Peyer's patch (tissue), 4 donors: ENCODE measurements at places on chromosomes 1 and 21. TPM values are rescaled to one million over a fixed set of nuclear protein-coding genes. Genes with fewer than 3 reads are reported as not detected.

DNA sequence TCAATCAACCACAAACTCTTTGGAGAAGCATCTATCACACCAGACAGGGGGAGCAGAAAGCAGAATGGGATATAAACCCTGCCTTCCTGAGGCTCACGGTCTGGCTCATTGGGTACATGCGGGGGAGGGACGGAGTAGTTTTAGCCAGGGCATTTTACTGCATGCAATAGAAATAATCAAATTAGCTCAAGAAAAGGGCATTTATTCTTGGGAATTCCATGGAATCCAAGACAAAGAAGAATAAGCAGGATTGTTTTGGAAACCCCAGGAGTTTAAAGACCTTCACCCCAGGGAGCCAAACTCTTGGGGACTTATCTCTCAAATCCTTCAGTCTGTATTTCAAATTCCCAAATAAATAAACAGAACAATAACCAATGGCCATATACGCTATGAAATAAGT is 5.2 kb upstream of the KAZN start:
- peaks cover 5% of the 10 kb centered on the region for H3K27me3 ChIP-seq
- H3K4me3 ChIP-seq = no peak overlapping the region

DNA sequence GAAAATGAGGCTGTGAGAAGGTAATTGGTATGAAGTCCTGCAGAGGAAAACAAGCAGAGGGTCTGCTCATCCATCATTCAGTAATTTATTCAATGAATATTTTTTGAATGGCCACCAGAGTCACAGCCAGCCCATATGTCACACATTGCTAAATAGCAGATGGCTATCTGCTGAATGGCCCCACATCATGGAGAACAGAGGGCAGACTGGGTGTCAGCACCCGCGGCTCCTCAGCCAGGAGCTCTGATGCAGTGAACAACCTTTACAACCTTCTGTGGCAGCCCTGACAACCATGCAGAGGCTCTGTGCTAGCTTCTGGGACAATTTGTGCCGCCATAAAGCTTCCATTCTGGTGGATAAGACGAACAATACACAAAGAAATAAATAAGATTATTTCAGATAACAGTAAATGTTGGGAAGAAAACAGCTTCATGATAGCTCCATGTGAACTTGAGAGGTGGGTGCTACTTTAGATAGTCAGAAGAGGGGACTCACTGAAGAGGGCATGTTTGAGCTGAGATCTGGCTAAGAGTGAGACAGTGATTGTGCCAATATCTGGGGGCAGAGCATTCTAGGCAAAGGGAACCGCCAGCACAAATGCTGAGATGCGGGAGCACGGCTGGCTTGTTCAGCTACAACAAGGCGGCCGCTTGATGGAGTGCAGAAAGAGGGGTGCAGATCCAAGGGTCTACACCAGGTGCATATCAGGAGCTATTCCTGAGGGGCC is 2.8 kb upstream of the C1orf210 start:
- H3K4me3 ChIP-seq = no peak overlapping the region
- H3K27me3 ChIP-seq = no peaks in the 10 kb centered on the region
- H3K4me1 ChIP-seq = no peaks in the 10 kb centered on the region
- peak; percentile 53 for DNase-seq
- H3K36me3 ChIP-seq = no peaks in the 10 kb centered on the region

Gene FCGR2B
- total RNA-seq = 0.95 TPM

DNA sequence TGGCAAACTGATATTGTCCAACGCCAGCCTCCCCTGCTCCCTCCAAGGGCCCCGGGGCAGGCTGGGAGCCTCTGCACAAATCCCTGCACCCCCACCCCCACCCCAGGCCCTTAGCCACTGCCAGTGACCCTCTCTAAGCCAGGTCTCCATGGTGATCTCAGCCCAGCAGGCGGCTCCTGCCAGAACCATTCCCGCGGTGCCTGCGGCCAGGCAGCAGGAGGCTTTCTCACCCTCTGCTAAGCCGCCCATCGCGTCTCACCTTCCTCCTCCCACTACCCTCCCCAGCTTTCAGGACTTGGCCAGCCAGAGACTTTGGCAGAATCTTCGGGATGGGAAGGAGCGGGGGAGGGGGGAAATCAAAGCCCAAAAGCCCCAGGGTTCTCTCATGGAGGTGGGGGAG is 46.8 kb upstream of the WASF2 start:
- no peaks in the 10 kb centered on the region for H3K27me3 ChIP-seq
- H3K36me3 ChIP-seq = no peaks in the 10 kb centered on the region

DNA sequence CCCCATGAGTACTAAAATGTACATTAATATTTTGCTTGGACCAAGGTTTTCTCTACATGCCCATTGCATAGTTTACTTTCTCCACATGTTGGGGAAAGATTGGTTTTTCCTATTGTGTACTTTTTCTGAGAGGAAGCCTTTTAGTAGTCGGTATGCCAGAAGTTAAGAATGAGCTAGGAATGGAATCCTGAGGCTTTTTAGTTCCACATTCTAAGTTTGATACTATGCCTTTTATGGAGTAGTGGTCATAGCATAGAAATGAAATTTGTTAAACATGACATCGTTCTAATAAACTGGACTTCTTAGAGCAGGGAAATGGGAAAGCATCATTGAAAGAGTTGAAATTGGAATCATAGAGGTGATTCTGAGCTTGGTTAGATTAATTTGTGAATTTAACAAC is 64.3 kb downstream of the BCL9 start:
- H3K4me3 ChIP-seq = no peak overlapping the region
- peaks cover 5% of the 10 kb centered on the region for H3K4me1 ChIP-seq
- no peaks in the 10 kb centered on the region for H3K27me3 ChIP-seq
- no peak for DNase-seq

DNA sequence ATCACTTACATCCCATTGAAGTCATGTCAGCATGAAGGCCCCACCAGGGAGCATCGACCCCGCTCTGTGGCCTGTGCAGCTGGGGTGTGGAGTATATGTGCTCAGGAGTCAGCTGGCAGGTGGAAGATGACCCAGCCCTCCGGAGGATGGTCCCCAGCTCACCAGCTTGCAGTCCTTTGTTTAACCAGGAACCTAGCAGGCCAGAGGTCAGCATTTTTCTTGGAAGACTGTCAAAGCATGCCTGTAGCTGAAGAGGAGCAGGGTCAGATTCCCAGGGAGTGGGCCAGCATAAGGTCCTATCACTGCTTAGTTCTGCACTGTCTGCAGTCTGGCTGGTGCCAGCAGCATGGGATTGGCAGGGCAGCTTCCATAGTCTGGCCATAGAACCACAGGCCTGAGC is 12.7 kb downstream of the NFASC start:
- no peak overlapping the region for H3K27ac ChIP-seq
- no peak overlapping the region for H3K4me3 ChIP-seq
- no peaks in the 10 kb centered on the region for H3K36me3 ChIP-seq
- H3K4me1 ChIP-seq = no peaks in the 10 kb centered on the region
- no peak for DNase-seq

GRCh38 chr1:182235952-182236650 is 155.5 kb downstream of the GLUL start:
- no peaks in the 10 kb centered on the region for H3K27me3 ChIP-seq
- peak; percentile 61 for DNase-seq
- H3K36me3 ChIP-seq = no peaks in the 10 kb centered on the region
- H3K4me3 ChIP-seq = no peak overlapping the region

Gene TNFAIP8L2
- 4.0 TPM for total RNA-seq

GRCh38 chr1:184219883-184220282 is 166.9 kb upstream of the C1orf21 start:
- no peak overlapping the region for H3K4me3 ChIP-seq
- H3K4me1 ChIP-seq = no peaks in the 10 kb centered on the region
- no peaks in the 10 kb centered on the region for H3K36me3 ChIP-seq
- no peak for DNase-seq
- no peaks in the 10 kb centered on the region for H3K27me3 ChIP-seq

Gene DIRAS3
- not detected for total RNA-seq

Gene SPATA21
- not detected for total RNA-seq

GRCh38 chr1:162380061-162380846 is 1.3 kb upstream of the C1orf226 start:
- no peak for DNase-seq
- H3K36me3 ChIP-seq = no peaks in the 10 kb centered on the region
- no peaks in the 10 kb centered on the region for H3K27me3 ChIP-seq
- no peaks in the 10 kb centered on the region for H3K4me1 ChIP-seq

DNA sequence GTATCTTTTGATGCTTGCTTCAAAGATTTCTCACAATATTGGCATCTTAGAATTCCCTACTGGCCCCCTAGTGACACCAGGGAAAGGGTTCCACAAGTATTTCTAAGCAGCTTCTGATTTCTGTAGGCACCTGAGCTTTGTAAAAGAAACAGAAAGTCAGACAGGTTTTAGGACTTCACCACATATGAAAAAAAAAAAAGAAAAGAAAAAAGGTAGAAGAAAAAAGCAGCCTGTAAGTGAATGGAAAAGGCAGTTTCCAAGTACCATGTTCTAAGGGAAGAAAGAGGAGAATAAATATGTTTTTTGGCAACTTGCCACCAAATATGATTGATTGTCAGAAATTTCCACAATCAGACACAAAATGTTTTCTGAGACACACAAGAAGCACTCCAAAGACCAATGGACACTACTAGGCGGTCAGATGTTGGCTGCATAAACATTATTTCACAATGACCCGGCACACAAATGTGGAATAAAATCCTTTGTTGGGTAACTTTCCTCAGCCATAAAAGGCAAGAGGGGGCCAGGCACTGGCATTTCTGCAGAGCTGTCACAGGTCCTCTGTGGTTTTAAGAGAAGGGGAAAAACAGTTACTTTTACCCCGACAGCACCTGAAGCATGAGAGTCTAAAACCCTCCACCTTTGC is 12.7 kb upstream of the CPLANE2 start:
- no peaks in the 10 kb centered on the region for H3K36me3 ChIP-seq
- H3K4me3 ChIP-seq = no peak overlapping the region
- no peaks in the 10 kb centered on the region for H3K4me1 ChIP-seq
- no peak for DNase-seq

Gene CELA3A
- total RNA-seq = not detected

GRCh38 chr1:39776400-39776713 is 5.2 kb upstream of the OXCT2 start:
- DNase-seq = peak; percentile 52
- no peak overlapping the region for H3K4me3 ChIP-seq
- no peaks in the 10 kb centered on the region for H3K27me3 ChIP-seq
- no peaks in the 10 kb centered on the region for H3K36me3 ChIP-seq

DNA sequence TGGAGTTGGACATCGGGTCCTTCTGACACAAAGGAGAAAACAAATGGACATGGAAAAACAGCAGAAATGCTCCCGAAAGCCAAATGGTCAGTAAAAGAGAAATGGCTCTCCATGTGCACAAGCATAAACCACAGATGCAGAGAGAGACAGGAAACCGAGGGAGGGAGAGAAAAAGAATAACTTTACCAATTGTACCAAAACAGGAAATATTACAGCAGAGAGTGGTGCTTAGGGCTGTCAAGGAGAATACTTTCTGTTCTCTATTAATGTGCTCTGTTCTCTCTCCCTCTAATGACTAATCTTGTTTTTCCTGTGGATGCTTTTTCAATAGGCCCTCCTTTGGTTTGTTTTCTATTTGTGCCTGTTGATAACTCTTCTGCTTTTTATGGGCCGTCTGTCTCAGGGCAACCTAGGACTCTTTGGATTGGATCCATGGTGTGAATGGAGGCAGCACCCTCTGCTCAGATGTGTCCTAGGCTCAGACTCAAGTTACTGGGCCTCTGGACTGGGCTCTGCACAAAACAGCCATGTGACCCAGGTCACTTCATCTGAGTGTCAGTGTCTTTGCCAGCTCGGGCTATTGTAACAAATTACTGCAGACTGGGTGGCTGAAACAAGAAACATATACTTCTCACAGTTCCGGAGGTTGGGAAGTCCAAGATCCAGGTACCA is 663.0 kb downstream of the NPHP4 start:
- peak overlapping the region; percentile 0 for H3K27ac ChIP-seq
- no peaks in the 10 kb centered on the region for H3K36me3 ChIP-seq
- H3K4me3 ChIP-seq = no peak overlapping the region
- H3K4me1 ChIP-seq = no peaks in the 10 kb centered on the region
- no peak for DNase-seq

Gene COL6A1
- total RNA-seq = 37.7 TPM

GRCh38 chr1:9198538-9199361 is 35.8 kb upstream of the H6PD start:
- H3K27me3 ChIP-seq = no peaks in the 10 kb centered on the region
- no peak for DNase-seq
- no peaks in the 10 kb centered on the region for H3K4me1 ChIP-seq
- no peaks in the 10 kb centered on the region for H3K36me3 ChIP-seq
- H3K27ac ChIP-seq = no peak overlapping the region

Gene FCAMR
- total RNA-seq = 0.85 TPM

DNA sequence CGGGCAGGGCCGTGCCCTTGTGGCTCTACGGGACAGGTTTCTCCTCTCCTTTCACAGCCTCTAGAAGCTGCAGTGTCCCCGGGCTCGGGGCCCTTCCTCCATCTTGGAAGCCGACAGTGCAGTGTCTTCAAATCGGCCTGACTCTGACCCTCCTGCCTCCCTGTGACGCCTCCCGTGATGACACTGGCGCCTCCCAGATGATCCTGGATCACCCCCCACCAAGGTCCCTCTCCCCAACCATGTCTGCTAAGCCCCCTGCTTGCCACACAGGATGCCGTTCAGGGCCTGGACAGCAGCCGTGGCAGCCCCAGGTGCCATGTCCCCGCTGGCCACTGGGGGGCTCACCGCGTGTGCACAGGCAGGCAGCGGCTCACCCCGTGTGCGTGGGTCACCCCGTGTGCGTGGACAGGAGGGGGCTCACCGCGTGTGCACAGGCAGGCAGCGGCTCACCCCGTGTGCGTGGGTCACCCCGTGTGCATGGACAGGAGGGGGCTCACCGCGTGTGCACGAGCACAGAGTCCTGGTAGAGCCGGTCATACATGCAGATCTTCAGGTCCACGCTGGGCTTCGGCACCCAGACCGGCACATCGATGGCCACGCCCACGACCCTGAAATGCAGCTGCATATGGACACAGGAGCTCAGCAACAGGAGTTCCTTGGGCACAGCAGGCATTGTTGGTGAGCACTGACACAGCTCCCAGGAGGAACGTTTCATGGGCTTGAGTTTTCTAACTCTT is 24.9 kb upstream of the TMEM52 start:
- no peaks in the 10 kb centered on the region for H3K27me3 ChIP-seq
- DNase-seq = peak; percentile 48
- peak overlapping the region; percentile 44 for H3K4me3 ChIP-seq
- H3K36me3 ChIP-seq = no peaks in the 10 kb centered on the region
- no peaks in the 10 kb centered on the region for H3K4me1 ChIP-seq

Gene SGIP1
- 6.8 TPM for total RNA-seq

DNA sequence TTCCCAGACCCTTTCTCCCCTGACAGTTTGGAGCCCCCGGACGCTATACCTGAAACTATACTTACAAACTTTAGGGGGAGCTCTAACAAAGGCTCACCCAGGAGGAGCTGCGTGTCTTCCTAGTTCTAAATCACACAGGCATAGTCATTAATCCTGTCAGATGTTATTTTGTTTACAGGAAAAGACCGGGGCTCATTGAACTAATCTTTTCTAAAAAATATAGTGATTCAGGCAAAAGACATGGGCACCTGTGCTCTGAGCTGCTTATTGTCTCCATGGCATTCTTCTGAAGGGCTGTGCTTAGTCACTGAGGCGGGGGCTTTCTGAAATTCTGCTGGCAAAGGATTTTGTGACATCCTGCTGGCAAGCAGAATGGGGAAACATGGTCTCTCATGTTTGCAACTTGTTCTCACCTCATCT is 1577.0 kb downstream of the NCAM2 start:
- no peaks in the 10 kb centered on the region for H3K27me3 ChIP-seq
- H3K4me3 ChIP-seq = no peak overlapping the region
- no peaks in the 10 kb centered on the region for H3K36me3 ChIP-seq
